Fibroblast of the aortic adventitia (primary cell): ENCODE measurements at places on chromosomes 1 and 21. TPM values are rescaled to one million over a fixed set of nuclear protein-coding genes. Genes with fewer than 3 reads are reported as not detected.

The TGFB2 gene
- total RNA-seq, result 0.82 and 13.5 TPM in 2 replicates

The LRRIQ3 gene
- 1.3 and 1.4 TPM in 2 replicates for total RNA-seq

The LHX4 gene
- under 0.01 and 0.16 TPM in 2 replicates for total RNA-seq

The ANKRD65 gene
- total RNA-seq, result 1.7 and 2.4 TPM in 2 replicates

DNA sequence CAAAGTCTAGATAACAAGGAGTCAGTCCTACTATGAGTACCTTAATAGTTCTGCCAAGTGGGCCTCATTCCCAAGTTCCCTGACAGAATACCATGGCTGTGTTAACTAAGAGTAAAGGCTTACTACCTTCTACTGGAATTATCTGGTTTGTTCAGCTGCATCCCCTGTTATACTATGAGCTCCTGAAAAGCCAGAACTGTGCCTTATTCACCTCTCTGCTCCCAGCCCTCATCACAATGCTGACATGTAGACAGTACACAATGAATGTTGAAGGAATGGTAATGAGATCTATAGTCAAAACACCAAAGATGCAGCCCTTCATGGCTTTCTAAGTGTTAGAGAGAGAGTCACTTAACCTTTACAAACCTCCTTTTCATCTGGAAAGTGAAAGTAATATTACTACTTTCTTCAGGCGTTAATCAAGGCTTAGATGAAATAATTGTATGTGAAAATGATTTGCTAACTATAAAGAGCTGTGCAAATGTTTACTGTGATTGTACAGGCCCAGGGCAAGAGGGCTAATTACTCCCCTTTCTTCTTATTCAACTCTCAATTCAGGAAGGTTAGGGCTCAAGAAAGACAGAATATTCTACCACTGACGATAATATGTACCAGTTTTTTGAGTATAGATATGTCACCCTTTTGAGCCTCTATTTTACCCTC lies 70.3 kb upstream of the MROH9 start:
- peak; percentile 45 for DNase-seq

GRCh38 chr1:195946500-195946899 lies 661.7 kb downstream of the KCNT2 start:
- DNase-seq, result no peak

DNA sequence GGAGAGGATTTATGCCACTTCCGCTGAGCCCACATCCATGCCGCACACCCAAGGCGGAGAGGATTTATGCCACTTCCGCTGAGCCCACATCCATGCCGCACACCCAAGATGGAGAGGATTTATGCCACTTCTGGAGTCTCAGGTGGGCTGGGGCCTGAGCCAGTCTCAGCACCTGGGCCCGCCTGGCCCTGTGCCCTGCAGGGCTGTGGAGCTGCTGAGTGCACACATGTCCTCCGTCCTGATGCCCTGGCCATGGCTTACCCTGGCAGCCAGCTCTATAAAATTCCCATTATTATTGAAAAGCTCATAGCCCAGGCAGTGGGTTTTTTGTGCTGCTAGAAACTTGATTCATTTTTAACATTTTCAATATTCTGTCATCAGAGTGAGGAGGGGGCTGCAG lies 89.8 kb upstream of the TMEM51 start:
- DNase-seq, result no peak
